Activated CD4-positive, alpha-beta T cell treated with anti-CD3 and anti-CD28 coated beads, Interleukin-2, amount 50 U/mL, for 16 hours (primary cell): ENCODE measurements at places on chromosomes 13 and 19.

GRCh38 chr13:27822258-27822872, 30.1 kb downstream of the GSX1 start:
- DNase-seq = no peak

DNA sequence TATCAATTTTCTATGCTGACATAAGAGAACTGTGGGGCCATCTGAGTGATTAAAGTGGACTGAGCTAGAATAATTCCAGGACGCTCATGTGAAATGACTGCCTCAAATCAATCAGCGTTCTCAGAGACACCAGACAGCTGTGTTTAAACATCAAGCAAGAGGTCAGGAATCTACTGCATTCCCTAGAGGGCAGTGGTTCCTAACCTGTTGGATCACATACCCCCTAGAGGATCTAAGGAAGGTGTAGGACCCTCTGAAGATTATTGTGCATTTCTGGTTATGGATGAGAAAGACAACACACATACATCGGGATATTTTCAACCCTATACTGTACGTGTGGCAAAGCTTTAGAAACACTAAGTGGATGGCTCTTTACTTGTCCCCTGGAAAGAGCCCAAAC, 51.8 kb upstream of the FREM2 start:
- no peak for DNase-seq

DNA sequence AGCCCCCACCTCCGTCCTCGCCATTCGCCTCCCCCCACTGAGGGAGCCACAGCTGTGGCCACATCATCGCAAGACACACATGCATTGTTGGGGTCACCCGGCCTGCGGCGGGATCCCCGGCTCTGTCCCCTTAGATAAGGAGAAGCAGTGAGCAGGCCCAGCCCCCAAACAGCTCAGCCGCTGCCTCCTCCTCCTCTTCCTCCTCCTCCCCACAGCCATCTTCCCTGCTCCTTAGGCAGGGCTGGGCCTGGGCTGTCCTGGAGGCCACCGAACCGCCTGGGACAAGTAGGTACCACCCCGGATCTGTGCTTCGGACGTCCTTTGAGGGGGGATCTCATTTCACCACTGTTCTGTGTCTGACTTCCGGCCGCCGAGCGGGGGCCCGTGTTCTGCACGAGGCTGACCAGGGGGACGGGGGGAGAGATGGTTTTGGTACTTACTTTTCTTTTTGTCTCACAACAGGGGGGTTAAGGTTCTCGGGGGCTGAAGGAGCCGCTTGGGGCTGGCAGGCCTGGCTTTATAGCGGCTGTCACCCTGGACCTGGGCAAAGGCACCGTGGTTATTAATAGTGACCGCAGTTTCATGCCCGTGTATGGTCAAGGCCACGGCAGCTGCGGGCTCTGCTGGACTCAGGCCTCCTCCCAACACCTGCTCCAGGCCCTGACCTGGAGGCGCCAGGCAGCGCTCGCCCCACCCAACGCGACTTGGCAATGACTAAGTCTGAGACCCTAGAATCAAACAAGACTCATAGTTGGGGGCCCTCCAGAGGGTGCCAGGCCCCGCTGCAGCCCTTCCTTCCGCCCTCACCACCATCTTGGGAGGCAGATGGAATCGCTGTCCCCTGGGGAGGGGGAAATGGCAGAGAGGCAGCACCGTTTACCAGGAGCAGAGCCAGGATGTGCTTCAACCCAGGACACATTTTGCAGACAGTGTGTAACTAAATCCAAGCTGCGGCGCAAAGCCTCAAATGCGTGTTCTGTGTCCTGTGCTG, 18.3 kb downstream of the NMRK2 start:
- DNase-seq = no peak

DNA sequence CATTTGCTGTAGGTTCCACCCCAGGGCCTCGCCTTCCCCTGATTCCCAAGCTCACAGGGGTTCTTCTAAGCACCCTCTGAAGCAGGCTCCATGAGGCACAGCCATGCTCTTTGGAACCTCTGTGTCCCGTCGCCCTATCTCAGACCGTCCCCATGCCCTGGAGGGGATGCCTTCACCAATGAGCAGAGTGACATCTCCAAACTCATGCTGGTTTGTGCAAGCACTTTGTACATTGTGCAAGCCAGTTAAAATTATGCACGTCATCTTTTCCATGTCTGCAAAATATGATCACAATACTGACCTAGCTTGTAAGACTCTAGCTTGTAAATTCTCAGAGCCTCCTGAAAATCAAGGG, 46.5 kb upstream of the RAP2A start:
- no peak for DNase-seq

DNA sequence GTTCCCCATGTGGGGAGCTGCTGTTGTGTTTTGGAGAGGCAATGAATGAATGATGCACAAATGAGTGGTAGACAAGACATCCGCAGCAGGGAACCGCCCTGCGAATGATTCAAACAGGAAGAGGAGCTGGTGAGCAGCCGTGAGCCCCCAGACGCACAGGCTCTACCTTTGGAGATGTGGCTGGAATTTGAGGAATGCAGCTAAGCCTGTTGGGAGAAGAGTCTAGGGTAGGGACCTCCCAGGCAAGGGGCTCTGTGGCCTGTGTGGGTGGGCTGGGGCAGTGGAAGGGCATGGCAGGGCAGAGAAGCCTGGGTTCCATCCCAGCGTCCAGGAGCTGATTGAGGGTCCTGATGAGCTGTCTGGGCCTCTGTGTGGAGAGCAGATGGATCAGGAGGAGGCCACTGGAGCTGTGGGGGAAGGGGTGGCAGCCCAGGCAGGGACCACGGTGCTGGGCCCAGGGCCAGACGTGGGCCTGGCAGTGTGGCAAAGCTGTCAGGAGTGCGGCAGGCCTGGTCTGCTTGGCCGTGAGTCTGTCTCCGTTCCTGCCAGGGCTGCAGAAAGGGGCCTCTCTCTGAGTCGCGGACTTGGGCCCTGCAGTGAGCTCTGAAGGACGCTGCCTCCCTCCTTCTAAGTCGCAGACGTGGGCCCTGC, 41.8 kb upstream of the DCUN1D2 start:
- no peak for DNase-seq

GRCh38 chr19:45472563-45473366, 5.0 kb downstream of the FOSB start:
- DNase-seq = no peak

DNA sequence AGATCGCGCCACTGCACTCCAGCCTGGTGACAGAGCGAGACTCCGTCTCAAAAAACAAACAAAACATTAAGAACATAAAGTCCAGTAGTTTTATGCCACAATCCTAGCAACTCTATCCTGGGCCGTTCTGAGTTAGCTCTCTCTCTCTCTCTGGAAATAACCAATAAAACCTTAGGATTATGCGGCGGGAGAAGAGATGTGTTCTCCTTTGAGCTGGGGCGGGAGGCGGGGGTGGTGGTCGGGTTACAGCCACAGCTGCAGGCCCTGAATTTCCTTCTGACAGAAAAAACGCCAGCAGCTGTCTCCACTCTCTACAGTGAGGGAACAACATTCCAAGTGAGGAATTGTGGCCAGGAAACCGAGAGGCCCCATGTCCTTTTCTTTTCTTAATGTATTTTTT, 9.1 kb upstream of the PNMA8A start:
- DNase-seq = no peak

- no peak for DNase-seq
These were observed 9.5 kb upstream of the RFX1 start for GRCh38 chr19:14015524-14016035.

DNA sequence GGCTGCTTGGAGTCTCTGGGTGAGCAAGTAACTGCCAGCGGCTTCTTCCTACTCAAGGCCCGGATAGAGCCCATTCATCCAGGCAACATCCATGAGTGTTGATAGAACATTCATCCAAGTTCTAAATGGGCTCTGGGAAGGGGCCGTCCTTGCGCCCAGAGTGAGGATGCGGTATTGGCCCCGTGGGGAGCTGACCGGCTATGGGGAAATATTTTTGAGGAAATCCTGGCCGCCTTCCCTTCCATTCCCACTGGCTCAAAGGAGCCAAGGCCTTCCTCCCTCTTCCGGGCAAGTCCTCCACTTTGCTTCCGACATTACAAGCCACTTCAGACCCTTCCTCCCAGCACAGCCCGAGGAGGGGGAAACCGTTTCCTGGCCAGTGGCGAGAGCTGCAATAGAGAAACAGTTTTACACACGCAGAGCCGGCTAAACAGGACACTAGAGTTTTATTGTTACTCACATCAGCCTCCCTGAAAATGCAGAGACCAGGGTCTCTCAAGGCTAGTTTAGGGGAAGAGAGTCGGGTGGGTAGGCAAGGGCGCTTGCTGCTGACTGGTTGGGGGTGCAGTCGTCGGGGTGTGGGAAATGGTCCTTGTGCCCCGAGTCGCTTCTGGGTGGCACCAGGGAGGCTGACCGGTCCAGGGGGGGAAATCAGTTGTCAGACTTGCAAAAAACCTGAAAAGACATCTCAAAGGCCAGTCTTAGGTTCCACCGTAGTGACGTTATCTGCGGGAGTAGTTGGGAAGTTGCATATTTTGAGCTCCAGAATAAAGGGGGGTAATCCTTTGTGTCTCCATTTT, 37.5 kb downstream of the C13orf46 start:
- DNase-seq = no peak

DNA sequence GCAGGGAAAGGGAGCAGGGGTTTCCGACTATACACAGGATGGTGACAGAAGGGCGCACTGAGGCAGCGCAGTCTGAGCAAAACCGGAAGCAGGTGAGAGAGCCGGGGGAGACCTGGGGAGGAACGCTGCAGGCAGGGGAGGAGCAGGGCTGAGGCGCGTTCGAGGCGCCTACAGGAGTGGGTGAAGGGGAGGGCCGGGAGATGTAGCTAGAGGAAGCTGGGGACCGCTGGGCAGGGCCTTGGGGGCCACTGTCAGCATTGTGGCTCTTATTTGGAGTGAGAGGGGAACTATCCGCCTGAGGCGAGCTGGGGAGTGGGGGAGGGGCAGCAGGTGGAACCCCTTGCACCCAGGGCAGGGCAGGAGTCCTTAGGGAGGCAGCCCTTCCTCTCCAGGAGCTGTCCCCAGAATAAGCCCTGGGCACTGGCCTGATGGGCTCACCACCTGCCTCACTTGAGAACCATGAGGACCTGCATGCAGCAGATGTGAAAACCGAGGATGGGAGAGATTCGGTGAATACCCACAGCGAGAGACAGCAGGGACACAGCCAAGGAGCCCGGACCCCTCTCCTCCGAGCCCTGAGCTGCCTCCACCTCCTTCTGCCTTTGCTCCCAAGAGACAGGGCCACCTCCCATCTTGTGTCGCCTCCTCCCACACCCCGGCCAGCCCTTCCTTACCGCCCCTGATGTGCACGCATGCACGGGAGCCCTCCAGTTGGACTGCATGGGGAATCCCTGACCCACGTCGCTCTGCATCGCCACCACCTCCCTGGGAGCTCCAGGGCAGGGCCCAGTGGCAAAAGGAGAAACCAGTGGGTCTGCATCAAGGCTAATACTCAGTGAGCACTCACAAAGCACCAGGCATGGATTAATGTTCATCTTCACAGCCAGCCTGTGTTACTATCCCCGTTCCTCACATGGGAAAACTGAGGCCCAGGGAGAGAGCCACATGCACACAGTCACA, 10.3 kb downstream of the AKT2 start:
- DNase-seq = peak; percentile 21

GRCh38 chr13:100517135-100517534, 71.5 kb downstream of the GGACT start:
- DNase-seq = no peak

GRCh38 chr13:35724446-35724845, 248.0 kb upstream of the MAB21L1 start:
- no peak for DNase-seq

GRCh38 chr19:45455707-45456499, 11.9 kb upstream of the FOSB start:
- DNase-seq = peak; percentile 45

- DNase-seq = no peak
These were observed 199.6 kb downstream of the SPRY2 start for GRCh38 chr13:80141123-80141849.

DNA sequence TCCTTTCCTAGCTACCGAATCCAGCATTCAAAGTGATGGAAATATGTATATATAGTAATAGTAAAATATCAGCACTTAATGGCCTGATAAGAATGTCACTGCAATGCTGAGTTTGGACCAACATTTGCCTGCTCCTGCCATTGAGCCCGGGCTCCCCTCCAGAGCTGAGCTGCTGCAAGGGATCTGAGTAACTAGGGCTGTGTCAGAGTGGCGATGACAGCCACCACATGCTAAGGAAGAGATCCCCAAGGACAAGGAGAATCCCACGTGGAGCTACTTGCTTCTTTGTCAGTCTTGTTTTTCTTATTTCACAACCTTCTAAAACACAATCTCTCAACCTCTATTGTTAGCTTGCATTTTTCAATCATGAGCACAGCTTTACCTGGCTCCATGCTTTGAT, 19.5 kb upstream of the ALOX5AP start:
- DNase-seq = no peak

- DNase-seq = peak; percentile 64
These were observed 23.4 kb downstream of the ZDHHC20 start for GRCh38 chr13:21435687-21436151.

GRCh38 chr13:48491423-48492095, 41.3 kb downstream of the RCBTB2 start:
- peak; percentile 54 for DNase-seq

- peak; percentile 81 for DNase-seq
These were observed 5.3 kb downstream of the PRR36 start for GRCh38 chr19:7868671-7869452.

DNA sequence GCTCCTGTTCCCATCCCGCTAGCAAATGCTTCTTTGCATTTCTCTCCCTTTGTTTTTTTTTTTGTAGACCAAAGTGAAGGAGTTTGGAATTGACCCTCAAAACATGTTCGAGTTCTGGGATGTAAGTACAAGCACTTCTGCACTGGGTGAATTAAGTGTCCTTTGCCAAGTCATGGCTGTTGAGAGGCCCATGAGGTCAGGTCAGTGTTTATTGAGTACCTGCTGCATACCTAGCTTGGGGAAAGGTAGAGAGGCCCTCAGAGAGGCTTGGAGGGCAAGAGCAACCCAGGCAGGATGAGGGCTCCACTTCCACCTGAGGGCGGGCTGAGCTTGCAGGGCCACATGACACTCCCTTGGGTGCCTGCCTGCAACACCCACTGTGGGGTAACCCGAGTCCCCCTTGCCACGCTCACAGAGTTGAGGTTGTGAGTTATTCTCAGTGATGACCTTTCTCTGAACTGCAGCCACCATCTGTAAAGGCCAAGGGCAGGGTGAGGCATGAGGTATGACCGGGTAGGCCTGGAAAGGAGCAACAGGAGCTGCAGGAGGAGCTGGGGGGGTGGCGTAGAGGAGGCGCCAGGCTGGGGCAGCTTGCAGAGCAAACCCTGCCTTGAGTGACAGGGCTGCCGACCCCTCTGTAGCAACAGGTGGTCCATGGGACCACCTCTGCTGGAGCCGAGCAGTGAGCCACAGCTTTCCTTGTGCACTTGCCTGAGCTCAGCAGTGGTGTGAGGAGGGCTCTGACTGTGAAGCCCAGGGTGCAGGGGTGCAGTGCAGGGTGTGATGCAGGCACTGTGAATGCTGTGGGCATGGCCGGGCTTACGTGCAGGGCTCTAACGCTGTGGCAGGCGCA, 16.6 kb downstream of the GPI start:
- no peak for DNase-seq

- no peak for DNase-seq
These were observed 4.7 kb upstream of the CD79A start for GRCh38 chr19:41872384-41872774.

GRCh38 chr13:108656742-108657141, 27.3 kb downstream of the MYO16 start:
- no peak for DNase-seq

GRCh38 chr19:1590641-1591397, 1.8 kb downstream of the MBD3 start:
- peak; percentile 45 for DNase-seq

- peak; percentile 97 for DNase-seq
These were observed 10.5 kb upstream of the SMG9 start for GRCh38 chr19:43765109-43765876.

GRCh38 chr19:28726533-28727479, 486.1 kb downstream of the UQCRFS1 start:
- no peak for DNase-seq
